ENCODE measurements at places on chromosomes 11 and 22.

DNA sequence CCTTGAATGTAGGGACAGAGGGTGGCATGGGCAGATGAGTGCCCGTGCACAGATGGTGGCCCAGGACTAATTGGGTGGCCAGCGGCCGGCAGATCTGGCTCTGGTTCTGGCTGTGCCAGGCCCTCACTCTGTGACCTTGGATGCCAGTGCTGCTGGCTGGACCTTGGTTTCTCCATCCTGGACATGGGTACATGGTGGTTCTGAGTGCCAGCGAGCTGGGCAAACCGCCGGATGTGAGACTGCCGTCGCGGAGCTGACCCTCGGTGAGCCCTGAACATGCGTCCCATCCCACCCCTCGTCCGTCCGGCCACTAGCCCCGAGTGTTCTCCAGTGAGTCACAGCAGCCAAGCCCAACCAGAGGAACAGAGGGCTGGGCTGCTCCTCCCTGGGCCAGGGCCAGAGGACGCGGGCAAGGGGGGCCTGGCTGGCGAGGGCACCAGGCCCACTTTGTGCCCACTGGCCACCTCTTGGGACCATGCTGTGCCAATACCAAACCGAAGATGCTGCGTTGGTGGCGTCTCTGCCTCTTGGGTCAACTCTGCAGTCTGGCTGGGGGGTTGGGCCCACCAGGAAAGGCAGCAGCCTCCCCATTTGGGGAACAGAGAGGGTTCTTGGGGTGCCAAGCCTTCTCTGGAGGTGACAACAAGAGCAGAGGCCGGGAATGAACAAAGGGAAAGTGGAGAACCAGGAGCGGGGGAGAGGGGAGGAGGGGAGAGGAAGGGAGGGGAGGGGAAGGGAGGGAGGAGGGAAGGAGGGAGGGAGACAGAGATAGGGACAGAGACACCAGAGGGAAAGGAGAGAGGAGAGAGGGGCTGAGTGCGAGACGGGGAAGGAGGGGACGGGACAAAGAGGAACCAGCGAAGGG, 10.7 kb downstream of the LSP1 start:
- DNase-seq = peak; percentile 84

GRCh38 chr11:95919514-95919913, 4.4 kb downstream of the MTMR2 start:
- no peak for DNase-seq

DNA sequence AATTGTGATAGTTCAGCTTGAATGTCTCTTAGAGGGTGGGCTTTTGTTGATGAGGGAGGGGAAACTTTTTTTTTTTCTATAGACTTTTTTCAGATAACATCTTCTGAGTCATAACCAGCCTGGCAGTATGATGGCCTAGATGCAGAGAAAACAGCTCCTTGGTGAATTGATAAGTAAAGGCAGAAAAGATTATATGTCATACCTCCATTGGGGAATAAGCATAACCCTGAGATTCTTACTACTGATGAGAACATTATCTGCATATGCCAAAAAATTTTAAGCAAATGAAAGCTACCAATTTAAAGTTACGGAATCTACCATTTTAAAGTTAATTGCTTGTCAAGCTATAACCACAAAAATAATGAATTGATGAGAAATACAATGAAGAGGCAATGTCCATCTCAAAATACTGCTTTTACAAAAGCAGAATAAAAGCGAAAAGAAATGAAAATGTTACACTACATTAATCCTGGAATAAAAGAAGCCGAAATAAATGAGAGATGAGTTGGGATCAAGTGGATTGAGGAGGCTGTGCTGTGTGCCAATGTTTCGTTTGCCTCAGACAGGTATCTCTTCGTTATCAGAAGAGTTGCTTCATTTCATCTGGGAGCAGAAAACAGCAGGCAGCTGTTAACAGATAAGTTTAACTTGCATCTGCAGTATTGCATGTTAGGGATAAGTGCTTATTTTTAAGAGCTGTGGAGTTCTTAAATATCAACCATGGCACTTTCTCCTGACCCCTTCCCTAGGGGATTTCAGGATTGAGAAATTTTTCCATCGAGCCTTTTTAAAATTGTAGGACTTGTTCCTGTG, 3.9 kb downstream of the MALAT1 start:
- DNase-seq = peak; percentile 29

- DNase-seq = no peak
These were observed 11.0 kb upstream of the PTPN5 start for GRCh38 chr11:18802381-18803257.

- DNase-seq = no peak
These were observed 26.7 kb upstream of the RASL10A start for GRCh38 chr22:29342177-29342576.

- no peak for DNase-seq
These were observed 39.9 kb upstream of the NUP160 start for GRCh38 chr11:47887910-47888569.

- no peak for DNase-seq
These were observed 929.9 kb downstream of the NTM start for GRCh38 chr11:132300283-132300682.

- DNase-seq = no peak
These were observed 189.8 kb downstream of the SOX6 start for GRCh38 chr11:16166571-16166970.

DNA sequence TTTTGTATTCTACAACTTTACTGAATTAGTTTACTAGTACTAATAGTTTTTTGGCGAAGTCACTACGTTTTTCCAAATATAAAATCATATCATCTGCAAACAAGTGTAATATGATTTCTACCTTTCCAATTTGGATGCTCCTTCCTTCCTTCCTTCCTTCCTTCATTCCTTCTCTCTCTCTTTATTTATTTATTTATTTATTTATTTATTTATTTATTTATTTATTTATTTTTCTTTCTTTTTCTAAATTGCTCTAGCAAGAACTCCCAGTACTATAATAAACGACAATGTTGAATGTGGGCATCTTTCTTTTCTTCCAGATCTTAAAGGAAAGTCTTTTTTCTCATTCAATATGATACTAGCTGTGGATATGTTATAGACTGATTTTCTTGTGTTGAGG, 656.0 kb upstream of the LUZP2 start:
- DNase-seq = no peak

GRCh38 chr11:67666303-67666645, 8.1 kb downstream of the ALDH3B2 start:
- DNase-seq = no peak

GRCh38 chr11:19200410-19201201, 1.2 kb downstream of the CSRP3 start:
- DNase-seq = no peak

DNA sequence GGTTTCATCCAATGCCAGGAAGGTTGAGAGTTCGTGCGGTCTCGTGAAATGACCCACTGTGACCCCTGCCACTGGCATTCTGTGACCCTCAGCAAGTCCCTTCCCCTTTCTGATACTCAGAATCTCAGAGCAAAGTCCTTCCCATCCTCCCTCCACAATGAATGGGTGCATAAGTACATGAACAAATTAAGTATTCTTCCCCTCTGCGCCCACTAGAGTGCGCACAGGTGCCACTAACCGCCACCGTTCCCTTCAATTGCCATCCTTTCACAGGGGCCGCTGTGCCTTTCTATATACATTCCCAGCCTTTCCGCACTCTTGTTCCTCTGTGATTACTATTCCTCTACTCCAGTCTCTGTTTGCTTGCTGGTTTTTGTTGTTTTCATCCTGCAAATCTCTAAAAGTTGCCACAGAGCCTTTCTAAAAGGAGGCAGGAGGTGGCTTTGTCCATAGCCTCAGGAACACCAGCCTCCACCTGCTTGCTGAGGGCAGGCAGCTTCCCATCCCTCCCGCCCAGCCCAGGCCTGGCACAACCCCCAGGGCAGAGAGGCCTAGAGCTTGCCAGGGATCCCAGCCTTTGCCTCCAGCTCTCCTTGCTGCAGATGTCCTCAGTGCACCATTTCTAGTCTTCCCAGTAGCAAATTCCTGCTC, 6.7 kb upstream of the AP1B1 start:
- peak; percentile 56 for DNase-seq

DNA sequence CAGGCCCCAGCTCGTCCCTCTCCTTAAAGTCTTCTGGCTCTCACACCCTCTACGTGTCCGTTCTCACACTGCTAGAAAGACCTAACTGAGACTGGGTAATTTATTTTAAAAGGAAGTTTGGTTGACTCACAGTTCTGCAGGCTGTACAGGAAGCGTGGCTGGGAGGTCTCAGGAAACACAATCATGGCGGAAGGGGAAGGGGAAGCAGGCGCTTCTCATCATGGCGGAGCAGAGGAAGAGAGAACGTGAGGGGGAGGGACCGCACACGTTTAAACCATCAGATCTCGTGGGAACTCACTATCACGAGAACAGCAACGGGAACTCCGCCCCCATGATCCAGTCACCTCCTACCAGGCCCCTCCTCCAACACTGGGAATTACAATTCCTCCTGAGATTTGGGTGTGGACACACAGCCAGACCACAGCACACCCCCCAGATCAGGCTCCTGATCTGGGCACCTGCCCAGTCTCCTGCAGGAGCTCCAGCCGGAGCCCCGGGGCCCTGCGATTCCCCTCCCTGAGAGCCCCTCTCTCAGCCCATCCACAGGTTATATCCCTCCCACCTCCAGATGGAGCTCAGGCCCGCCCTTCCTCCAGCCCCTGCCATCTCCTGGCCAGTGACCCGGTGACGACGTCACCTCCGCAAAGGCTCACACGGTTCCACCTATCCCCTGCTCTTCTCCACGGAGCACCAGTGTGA, 170.2 kb downstream of the BRD1 start:
- DNase-seq = no peak

- DNase-seq = no peak
These were observed 156.4 kb upstream of the PITPNB start for GRCh38 chr22:28075358-28075981.

DNA sequence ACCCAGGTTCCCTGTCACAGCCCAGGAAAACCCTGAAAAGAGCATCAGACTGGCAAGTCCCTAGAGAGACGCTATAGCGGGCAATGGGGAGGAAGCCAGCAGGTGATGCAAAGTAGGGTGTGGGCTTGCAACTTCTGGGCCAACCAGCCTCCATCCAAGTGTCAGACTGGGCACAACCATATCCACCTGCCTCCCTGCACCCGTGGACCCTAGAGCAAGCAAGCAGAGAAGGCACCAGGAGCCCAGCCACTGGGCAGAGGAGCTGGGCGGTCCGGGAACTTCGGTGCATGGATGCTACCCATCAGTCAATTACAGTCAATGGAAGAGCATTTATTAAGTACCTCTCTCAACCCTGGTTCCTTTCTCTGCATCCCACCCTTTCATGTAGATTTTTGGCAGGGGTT, 2.8 kb downstream of the NECTIN1 start:
- DNase-seq = no peak

DNA sequence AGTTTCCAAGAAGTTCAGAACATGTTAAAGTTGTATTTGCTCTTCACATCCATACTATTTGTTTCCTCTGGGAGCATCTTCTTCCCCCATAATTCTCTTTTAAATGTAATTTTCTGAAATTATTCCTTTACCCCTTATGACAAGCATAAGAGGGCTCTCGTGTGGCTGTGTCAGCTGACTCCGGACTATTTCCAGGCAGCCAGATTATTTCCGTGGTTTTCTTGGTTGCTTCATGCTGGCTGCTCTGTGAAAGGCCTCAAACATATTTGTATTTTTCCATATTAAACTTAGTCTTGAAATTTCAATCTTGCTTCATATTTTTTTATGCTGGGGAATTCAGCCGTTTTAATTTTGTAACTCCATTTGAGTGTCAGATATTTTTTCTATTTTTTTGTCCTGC, 2.8 kb upstream of the MMP1 start:
- DNase-seq = no peak

DNA sequence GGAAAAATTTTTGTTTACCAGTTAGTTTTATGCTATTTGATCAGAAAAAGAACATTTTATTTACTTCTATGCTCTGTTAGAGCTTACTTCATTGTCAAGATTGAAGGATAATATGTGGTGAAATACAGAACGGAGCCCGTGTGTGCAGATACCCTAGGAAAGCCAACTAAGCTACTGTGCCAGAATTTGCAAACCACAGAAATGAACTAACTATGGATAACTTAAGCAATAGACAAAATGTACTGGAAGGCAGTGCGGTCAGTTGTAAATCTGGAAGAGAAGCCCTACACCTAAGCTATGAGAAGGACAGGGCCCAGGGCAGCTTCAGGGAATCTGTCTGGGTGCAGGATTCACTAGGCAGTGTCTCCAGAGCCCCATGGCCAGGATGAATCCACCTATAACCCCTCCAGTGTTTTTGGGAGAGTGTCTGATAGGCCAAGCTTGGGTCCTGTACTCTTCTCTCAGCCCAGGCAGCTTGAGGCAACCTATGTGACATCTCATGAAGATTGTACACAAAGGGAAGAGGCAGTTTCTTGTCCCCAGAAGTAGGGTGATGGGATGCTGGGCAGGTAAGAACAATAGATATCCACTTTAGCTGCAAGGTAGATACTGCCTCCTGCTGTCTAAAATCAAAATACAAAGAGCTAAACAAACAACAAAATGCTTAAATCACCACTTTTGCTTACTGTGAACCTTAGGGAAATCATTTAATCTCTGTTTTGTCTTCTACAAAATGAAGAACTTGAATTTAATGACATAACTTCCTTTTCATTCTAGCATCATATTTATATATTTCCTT, 12.1 kb downstream of the MMP7 start:
- no peak for DNase-seq

DNA sequence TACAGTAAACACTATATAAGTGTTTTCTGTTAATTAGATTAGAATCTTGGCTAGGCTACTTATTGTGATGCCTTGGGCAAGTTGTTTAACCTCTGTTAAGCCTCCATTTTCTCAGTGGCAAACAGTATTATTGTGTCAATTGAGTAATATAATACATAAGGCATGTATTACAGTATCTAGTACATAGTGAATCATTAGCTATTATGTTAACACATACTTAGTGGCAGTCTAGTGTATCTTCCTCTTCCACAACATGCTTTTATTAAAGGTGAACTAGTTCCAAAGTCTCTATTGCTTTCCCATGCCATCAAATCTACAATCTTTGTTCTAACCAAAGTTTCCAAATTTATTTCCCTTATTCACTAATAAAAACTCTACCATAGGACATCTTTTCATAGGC, 200.9 kb downstream of the SOX6 start:
- no peak for DNase-seq

GRCh38 chr11:116294630-116295029, 478.2 kb downstream of the BUD13 start:
- DNase-seq = no peak

DNA sequence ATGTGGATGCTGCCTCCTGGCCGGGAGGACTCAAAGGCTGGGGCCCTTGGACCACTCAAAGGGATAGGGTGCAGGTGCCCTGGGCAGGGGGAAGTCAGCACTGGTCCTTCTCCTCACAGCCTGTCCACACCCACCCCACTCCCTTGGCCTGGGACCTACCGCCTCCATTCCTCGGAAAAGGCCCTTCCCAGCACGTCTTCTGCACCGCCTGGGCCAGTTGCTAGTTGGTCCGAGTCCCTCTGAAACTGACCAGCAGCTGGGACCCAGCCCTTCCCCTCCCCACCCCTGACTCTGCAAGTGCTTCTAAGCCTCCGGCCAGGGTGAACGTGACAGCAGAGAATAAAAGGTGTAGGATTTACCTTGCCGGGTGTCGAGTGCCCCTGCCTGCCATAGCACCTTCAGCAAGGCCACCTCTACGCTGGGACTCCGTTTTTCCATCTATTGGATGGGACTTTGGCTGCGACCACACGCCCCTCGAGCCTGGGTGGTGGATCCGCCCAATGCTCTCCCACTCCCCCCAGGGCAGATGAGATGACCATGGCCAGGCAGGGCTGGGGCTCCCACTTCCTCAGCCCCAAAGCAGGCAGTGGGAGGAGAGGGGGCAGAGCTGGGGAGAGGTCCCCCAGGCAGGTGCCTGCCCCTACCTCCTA, 37.3 kb downstream of the OSBPL5 start:
- DNase-seq = no peak

GRCh38 chr22:48901324-48901723, 926.3 kb downstream of the BRD1 start:
- DNase-seq = no peak

GRCh38 chr11:73141309-73142127, 600 bp downstream of the FCHSD2 start:
- peak; percentile 86 for DNase-seq

GRCh38 chr22:22834204-22834603, 53.4 kb upstream of the IGLL5 start:
- no peak for DNase-seq

Data from C1 segment of cervical spinal cord (tissue), 14 donors.